ENCODE measurements at places on chromosomes 1 and 21. TPM values are rescaled to one million over a fixed set of nuclear protein-coding genes. Genes with fewer than 3 reads are reported as not detected.

INAVA gene
- 11.7 TPM for total RNA-seq

S100A5 gene
- not detected for total RNA-seq

TAL1 gene
- 3.6 TPM for total RNA-seq

PTPN22 gene
- total RNA-seq = 0.92 TPM

CLDN17 gene
- not detected for total RNA-seq

IL23R gene
- not detected for total RNA-seq

LCE1A gene
- total RNA-seq = not detected

RIMKLA gene
- 1.4 TPM for total RNA-seq

OR6K3 gene
- not detected for total RNA-seq

KHDRBS1 gene
- 96.8 TPM for total RNA-seq

NR5A2 gene
- 8.3 TPM for total RNA-seq

DNA sequence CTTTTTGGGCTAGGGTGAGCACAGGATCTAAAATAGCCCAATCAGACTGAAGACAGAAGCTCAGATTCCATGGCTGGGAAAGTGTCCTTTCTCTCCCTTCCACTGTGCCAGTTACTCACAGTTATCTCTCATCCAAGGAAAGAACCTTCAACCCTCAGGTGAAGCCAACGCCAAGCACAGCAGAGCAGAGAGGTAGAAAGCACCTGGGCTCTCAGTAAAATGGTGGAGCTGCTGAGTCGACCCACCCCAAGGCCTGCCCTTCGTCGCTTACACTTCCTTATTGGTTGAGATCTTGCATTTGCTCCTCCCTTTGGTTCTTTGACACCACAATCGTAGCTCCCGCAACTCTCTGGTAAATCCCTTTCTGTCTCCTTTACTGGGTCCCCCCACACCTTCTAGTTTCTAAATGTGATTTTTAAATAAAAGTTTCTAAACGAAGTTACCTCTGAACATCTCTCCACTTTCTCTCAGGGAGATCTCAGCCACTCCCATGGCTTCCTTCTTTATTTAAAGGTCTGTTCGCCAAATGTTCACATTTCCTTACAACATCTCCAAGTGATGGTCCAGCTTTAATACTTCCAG is 27.5 kb upstream of the SLC30A1 start:
- no peak for DNase-seq

DNA sequence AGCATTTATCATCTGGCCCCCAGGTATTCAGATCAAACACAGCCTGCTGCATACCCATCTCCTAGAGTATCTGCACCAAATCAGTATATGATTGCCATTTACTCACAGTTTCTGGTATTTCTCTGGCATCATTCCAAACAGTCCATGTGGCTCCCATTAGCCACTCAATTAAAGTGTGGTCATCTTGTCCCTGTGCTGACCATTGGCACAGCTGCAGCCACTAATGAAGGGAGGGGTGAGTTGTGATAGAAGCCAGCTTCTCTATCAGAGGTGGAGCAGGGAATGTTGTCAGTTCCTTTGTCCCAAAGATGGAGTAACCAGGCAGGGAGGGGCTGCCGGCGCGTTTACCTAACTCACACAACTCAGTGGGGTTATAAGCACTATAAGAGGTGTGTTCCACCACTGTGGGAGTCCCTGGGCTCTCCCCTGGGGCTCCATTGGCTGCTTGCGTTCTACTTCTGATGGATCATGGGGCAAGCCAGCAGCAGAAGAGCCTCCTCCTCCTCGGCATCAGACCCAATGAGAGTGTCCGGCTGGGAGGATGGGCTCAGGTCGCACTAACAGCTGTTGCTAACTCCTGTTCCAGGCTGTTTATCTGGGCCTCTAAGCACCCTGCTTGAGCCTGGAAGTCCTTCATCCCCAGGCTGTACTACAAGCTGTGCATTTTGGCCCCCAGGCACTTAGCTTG is 108.6 kb downstream of the GDAP2 start:
- no peak for DNase-seq

DNA sequence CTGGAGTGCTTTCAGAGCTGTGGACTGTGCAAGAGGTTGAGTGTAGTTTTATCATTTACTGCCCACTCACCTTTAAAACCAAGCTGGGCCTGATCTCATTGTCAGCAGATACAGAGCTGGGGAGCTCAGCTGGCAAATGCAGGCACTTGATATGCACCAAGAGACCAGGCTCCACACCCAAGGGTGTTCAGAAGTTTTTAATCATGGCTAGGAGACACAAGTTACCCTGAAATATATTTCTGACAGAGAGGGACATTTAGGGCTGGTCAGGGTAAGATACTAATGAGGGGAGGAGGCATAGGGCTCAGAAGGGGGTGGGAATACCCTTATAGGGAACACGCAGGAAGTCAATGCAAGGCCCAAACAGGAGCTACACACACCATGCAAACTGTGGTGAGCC is 153.7 kb downstream of the ELAVL4 start:
- no peak for DNase-seq

GRCh38 chr1:89708751-89709375 is 75.9 kb downstream of the LRRC8C start:
- DNase-seq = no peak

DNA sequence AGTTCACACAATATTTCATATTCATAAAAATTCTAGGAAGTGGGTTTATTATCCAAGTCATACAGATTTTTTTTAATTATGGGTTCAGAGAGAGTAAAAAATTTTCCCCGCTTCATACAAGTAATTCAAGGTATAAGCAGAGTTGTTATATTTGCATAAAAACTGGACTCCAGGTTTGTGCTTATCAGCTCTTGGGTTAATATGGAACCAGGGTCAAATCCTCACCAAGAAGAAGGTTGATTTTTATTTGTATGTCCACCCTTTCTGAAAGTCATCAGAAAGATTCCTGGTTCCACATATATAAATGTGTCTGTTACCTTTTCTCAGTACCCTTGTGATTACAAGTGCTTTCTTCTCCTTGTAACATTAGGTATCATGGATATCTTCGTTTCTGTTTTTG is 143.8 kb upstream of the PKN2 start:
- no peak for DNase-seq

DNA sequence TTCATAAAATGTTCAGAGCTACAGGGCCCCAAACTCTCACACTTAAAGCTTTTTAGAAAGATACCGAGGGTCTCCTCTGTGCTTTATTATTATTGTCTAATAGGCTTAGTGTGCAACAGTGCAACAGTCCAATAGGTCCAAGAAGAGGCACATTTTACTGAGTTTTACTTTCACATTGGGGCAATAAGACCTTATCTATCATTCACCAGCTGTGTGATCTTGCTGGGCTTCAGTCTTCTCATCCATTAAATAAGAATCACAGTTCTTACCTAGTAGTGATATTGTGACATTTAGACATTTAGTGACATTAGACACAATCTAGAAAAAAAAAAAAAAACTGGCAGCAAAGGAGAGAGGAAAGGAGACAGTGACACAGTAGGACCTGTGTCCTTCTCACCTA is 175.8 kb upstream of the NFIA start:
- DNase-seq = no peak

GRCh38 chr1:153362187-153362775 is 4.6 kb downstream of the S100A9 start:
- DNase-seq = no peak

GRCh38 chr1:226061841-226062557 is 517 bp upstream of the H3-3A start:
- DNase-seq = peak; percentile 91

GRCh38 chr1:94793296-94793656 is 26.9 kb upstream of the SLC44A3 start:
- DNase-seq = no peak

DNA sequence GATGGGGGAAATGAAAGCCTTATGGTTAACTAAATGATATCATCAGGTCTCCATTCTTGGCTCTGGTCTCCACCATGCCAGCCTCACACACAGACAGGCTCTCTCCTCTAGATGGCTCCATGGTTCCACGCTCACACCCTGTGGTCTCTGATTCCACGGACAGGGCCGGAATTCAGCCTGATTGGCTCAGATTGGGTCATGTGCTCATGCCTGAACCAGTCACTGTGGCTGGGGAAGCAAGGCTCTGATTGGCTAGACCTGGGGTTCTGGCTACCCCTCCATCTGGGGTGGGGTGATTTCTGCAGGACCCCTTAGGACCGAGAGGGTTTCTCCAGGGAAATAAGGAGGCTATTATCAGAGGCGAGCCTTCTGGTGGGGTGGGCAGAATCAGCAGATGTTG is 277.0 kb downstream of the PTPRU start:
- peak; percentile 70 for DNase-seq

- peak; percentile 34 for DNase-seq
Measured at GRCh38 chr1:156368889-156369684, at the start of gene RHBG. RHBG (plus strand) TSS chr1:156369211; CDS start chr1:156369250, 39 bp downstream.

DNA sequence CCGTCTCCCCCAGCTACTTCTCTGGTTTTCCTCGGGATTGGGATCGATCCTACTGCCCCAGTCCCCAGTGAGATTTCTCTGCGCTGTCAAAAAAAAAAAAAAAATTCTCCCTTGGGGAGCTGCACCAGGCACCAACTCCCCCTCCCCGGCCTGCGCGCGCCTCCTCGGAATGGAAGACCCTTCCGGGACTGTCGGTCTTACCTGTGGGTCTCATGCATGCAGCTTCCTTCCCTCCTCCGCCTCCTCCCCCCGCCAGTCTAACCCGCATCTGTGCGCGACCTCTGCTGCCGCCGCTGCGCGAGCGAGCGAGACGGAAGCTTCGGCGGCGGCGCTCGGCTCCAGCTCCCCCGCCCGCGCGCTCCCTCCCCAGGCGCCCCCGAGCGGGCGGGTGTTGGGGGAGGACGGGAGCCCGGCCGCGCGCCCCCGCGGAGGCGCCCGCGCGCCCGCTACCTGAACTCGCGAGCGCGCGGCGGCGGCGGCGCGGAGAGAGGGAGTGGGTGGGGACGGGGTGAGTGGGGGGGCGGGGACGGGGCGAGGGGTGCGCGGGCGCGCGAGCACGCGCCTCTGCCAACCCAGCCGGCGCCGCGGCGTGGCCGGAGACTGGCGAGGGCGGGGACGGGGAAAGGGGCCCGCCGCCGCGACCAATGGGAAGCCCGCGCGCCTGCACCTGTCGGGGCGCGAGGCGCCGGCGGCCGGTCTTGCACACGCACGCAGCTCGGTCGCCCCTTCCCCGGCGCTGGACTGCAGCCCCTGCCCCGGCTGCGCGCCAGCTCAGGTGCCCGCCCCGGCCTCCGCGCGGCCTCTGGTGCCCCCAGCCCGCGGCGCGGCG is at the start of gene SUSD4:
SUSD4 (minus strand) TSS at position 321 of the 829 bp plus-strand sequence. CDS start 751 bp downstream, outside the sequence.
- DNase-seq = peak; percentile 64

GRCh38 chr1:110420874-110421793 is 13.6 kb upstream of the LAMTOR5 start:
- no peak for DNase-seq

Data from tongue (tissue), 3 donors.